ENCODE measurements at places on chromosomes 11 and 22.

DNA sequence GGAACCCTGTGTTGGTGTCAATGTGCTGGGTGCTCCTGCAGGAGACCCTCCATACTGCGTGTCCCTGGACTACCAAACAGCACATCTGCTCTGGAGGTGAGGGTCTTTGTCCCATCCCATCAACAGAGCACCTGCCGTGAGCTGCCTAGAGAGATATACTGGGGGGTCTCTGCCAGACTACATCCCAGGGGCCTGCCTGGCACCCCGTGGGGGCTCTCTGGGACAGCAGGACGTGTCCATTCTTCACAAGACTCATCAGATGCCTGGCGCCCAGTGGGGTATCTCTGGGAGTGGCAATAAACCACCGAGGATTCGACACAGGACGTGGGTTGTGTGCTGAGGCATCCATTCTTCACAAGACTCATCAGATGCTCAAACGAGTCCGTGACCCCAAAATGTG is 42.7 kb downstream of the SHANK2 start:
- ATAC-seq: no peak

DNA sequence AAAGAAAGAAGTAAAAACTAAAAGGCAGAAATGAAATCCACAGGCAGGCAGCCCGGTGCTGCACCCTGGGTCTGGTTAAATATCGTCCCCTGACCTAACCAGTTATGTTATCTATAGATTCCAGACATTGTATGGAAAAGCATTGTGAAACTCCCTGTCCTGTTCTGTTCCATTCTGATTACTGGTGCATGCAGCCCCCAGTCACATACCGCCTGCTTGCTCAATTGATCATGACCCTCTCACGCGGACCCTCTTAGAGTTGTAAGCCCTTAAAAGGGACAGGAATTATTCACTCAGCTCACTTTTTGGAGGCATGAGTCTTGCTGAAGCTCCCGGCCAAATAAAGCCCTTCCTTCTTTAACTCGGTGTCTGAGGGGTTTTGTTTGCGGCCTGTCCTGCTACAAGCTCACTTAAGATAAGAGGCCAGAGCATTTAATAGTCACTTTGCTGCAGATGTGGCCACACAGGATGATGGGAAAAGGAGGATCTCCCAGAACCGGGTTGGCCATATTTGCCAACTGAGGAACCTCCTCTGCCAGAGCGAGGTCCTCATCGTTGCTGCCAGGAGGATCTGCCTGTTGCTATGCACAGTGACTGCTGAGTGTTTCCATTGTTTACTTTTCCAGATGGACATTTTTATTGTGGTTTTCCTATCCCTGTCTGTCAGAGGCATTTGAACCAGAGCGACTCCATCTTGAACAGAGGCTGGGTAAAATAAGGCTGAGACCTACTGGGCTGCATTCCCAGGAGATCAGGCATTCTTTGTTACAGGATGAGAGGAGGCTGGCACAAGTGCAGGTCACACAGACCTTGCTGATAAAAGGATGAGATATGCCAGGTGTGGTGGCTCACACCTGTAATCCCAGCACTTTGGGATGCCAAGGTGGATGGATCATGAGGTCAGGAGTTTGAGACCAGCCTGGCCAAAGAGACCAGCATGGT is 10.2 kb downstream of the C11orf96 start:
- ATAC-seq: no peak

DNA sequence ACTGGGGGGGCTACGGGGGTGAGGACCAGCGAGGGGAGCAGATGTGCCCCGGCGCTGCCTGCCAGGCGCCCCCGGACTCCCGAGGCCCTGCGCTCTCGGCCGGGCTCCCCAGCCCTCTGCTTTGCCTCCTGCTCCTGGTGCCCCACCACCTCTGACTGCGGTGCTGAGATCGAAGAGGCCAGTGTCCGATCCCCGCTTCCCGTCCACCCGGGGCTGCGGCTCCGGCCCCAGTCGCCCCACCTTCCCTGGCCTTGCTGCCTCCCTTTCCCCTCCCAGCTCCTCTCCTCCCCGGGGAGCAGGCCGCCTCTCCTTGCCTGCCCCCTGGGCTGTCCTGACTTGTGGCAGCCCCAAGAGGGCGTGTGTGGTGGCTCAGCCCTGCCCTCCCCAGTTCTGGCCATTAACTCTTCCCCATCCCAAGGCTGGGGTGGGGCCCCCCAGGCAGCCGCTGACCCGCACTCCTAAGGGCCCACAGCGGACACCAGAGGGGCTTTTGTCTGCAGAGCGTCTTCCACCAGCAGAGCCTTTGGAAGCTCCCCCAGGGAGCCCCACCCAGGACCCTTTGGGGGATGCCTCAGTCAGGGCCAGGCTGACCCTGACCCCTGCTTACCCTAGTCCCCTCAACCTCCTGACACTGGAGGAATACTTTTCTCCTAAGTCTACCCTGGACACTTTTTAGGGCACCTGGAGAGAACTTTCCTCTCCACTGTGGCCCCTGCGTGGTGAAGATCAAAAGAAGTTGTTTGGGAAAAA is 16.6 kb downstream of the RTN4RL2 start:
- ATAC-seq: no peak

DNA sequence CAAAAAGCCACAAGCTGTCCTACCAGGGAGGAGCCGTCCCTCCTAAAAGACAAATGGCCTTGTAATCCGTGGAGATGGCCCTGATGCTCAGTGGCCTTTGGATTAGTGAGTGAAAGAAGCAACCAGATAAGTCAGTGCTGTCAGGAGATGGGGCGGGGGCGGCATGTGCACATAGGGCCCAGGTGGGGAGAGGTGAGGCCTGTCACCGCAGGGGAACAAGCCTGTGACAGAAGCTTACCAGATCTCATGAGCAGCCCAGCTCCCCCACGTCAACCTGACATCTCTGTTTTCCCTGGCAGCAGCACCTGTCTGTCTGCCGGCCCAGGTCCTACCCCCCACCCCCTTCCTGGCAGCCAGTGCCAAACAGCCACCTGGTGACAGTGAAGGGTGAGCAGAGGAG is 162.6 kb downstream of the BUD13 start:
- ATAC-seq: no peak

DNA sequence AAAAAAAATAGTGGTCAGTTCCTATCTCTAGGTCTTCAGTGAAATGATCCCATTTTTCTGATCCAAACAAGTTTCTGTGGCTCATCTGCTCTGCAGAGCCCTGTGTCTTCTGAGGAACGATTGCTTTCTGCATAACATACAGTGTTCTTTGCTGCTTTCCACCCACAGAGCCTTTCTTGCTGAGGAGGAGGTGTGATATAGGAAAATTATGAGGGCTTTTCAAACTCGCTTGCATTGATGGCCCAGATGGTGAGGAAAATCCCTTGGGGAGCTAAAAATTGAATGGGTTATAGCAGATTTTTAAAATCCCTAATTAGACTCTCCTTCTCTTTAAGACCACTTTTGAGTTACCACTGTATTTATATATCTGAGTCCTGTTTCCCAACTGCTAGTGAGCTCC is 31.3 kb downstream of the JAM3 start:
- no peak for ATAC-seq

- ATAC-seq: no peak
Measured at GRCh38 chr11:2843551-2843950, 42.0 kb downstream of the CDKN1C start.

GRCh38 chr22:38164551-38164918 is 17.1 kb downstream of the PLA2G6 start:
- no peak for ATAC-seq

DNA sequence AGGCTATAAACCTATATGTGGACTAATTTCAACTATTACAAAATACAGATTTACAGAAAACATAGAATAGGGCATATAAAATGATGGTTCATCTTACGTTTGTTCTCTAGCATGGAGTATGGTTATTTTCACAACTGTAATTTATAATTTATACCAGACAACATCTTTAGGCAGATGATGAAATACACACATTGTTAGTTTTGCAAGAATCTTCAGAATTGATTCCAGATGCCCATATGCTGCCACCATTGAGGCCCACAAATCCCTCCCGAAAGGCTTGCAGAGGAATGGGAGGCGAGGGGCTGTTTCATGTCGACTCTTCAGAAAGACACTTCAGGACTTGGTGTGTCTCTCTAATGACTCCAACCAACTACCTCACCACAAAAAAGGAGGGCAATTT is 6.2 kb downstream of the PTPN5 start:
- ATAC-seq: no peak

DNA sequence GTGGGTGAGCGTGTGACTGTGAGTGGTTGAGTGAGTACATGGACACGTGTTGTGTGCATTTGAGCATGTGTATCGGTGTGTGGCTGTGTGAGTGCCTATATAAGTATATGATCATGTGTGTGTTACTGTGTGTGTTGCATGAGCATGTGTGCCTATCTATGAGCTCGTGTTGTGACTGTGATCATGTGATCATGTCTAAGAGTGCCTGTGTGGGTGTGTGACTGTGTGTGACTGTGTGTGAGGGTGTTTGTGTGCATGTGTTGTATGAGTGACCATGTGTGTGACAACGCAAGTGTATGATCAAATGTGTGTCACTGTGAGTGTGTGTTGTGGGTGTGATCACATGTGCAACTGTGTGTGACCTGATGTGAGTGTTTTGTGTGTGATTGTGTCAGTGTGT is 88.8 kb downstream of the UBASH3B start:
- ATAC-seq: no peak
